ENCODE measurements at places on chromosomes 2 and 18.

DNA sequence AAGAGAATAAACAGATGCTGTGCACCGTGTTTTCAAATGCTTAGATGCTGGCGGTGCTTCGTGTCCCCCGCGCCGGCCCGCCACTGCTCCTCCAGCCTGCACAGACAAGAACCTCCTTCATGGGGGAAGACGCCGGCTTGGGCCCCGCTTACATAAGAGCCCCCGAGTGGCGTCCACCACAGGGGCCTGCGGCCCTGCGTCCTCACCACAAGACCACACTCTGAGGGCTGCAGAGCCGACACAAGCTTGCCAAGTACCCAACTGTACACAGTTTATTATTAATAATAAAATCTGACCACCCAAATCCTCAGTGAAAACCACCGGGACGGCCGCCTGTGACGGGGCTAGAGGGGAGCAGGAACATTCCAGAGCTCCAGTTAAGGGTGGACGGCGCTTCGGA lies 232.2 kb downstream of the HDAC4 start:
- DNase-seq = no peak

DNA sequence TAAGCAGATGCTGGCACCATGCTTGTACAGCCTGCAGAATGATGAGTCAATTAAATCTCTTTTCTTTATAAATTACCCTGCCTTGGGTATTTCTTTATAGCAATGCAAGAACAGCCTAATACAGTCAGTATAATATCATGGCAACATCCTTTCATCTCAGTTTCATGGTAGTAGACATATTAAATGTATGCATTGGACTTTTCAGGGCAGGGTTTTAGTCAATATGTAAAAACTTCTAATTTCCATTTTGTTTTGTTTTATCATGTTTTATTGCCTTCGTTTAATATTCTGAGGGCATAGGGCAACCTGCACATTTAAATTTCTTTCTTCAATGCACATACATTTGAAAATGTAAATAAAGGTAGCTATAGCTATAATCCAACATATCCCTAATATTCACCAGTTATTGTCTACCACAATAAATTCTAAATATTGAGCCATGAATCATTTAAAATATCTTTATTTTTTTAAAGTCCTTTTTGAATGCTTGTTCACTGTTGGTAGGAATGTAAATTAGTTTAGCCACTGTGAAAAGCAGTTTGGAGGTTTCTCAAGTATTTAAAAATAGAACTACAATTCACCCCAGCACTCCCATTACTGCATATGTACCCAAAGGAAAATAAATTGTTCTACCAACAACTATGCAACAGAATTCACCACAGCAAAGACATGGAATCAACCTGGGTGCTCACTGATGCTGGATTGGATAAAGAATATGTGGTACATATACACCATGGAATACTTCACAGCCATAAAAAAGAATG lies 41.8 kb upstream of the GRB14 start:
- no peak for DNase-seq

GRCh38 chr2:181106789-181107627 lies 126.6 kb downstream of the UBE2E3 start:
- DNase-seq = peak; percentile 67

GRCh38 chr18:37460604-37461003 lies 105.0 kb downstream of the CELF4 start:
- no peak for DNase-seq

GRCh38 chr2:176169181-176169580 lies 12.1 kb downstream of the HOXD3 start:
- no peak for DNase-seq

- DNase-seq = no peak
Observed at GRCh38 chr2:77962943-77963342, 440.8 kb upstream of the LRRTM4 start.

DNA sequence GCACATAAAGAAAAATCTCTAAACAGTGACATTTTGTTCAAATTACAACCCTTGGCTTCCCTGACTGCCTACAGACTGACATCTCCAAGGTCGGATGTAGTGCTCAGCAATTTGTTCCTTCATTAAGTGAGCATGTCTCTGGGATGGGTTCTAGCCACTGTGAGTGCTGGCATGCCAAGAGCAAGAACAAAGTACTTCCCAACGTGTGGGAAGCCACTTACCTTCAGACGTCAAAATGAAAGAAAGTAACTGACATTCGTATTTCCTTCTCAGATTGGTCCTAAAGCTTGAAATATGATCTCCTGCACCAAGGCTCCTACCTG lies 193.8 kb downstream of the SLC8A1 start:
- DNase-seq = no peak

DNA sequence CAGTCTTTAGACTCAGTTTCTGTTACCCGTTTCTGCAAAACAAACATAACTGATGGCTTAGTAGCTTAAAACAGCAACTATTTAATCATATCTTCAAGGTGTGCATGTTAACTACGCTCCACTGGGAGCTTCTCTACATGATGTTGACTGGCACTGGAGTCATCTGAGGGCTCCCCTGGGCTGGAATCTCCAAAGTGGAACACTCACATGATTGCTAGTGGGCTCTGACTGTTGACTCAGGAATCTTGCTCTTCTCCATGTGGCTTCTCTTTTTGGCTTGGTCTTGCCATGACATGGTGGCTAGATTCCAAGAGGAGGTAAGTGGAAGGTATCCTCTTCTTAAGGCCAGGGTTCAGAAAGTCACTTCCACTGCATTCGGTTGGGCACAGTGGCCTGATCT lies 160.8 kb downstream of the PMAIP1 start:
- no peak for DNase-seq

GRCh38 chr2:85754313-85755095 lies 713 bp downstream of the ATOH8 start:
- no peak for DNase-seq

DNA sequence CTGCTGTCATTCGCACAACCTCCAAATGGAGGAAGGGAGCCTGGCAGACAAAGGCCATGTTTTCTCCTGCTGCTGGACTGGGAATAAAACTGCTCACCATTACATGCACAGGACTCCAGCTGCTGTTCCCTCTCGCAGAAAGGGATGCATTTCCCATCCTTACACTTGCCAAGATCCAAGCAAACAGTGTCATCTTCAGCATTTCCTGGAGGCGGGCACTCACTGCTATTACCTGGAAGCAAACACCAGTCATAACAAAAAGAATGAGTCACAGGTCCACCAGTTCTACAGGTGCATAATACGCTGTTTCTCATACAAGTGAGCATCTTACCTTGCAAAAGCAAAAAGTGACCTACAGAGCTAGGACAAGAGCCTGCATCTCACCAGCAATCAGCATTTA lies 22.7 kb downstream of the IAH1 start:
- no peak for DNase-seq

DNA sequence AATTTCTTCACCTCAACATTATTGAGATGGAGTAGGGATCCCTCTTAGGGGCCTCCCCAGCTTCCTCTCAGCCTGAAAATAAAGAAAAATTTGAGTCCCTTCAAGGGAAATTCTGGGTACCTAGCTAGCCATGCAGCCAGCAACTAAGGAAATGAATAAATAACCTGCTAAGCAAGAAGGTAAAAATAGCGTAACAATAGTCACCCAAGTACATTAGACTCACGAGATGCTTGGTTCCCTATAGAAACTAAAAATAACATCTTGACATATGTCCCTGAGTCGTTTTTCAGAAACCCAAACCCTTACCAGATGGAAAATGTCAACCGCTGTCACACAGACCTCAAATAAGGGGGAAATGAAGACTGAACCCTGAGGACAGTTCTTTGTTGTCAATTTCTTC lies 51.9 kb downstream of the CACNB4 start:
- no peak for DNase-seq

DNA sequence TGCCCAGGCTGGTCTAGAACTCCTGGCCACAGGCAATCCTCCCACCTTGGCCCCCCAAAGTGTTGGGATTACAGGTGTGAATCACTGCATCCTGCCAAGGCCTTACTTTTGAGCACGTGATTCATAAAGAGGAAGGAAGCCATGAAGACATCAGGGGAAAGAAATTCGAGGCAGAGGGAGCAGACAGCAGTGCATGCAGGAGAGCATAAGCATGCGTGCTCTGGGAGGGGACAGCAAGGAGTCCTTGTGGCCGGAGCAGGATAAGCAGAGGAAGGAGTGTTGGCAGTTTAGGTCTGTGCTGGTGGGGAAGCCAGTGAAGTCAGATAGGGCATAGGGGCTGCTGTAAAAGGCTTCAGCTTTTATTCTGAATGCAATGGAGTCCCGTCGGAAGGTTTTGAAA lies 400.5 kb upstream of the RAB12 start:
- no peak for DNase-seq

DNA sequence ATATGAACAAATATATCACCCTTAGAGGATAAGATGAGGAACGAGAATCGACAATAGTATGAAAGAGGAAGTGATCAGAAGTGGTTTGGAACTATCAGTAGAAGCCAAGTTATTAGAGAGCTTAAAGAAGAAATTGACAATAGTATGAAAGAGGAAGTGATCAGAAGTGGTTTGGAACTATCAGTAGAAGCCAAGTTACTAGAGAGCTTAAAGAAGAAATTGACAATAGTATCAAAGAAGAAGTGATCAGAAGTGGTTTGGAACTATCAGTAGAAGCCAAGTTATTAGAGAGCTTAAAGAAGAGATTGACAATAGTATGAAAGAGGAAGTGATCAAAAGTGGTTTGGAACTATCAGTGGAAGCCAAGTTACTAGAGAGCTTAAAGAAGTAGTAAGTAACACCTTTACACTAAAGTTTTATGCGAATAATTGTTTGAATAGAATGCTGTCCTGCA lies 175.5 kb downstream of the ZNF407 start:
- no peak for DNase-seq

- peak; percentile 47 for DNase-seq
Observed at GRCh38 chr18:11688972-11689668, at the start of gene GNAL. TSS of gene GNAL (plus strand) at chr18:11689264. CDS start at chr18:11689564, 300 bp downstream.

DNA sequence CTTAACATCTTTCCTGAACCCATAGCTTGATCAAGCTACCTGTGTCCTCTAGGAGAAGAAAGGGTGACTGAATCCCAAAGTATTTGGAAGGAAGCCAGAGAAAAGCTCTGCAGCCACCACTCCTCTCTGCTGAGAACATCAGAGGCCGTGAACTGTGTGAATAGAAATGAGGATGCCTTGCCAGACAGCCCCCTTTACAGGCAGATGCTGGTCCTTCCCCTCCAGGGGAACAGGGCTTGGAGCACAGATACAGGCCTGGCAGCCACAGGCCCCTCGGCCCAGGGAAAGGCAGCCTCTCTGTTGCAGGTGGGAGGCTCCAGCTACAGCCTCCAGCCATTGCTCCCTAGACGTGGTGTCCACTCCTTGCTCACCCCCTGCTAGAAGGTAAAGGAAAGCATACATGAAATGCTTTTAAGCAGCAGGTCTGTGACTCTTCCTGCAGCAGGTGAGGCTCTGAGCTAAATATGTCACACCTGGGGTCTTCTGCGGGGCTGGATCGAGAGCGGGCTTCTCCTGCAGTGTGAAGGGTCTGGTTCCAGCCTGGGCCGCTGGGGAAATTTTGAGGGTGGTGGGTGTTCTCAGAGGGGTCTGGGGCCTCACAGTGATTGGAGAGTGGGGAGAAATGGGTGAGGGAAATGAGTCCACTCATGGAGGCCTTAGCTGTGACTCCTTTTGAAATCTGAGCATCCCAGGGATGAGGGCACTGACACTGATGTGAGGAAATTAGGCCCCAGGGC lies 234.0 kb downstream of the KLHL29 start:
- no peak for DNase-seq

GRCh38 chr2:167398873-167399272 lies 510.6 kb downstream of the XIRP2 start:
- no peak for DNase-seq

GRCh38 chr2:48397846-48398245 lies 132.1 kb upstream of the STON1 start:
- no peak for DNase-seq

- DNase-seq = no peak
Observed at GRCh38 chr18:79581406-79581805, 98.2 kb upstream of the CTDP1 start.

GRCh38 chr2:119276864-119277263 lies 53.2 kb downstream of the STEAP3 start:
- no peak for DNase-seq

GRCh38 chr2:66050392-66050791 lies 384.5 kb upstream of the MEIS1 start:
- DNase-seq = no peak

GRCh38 chr18:79445696-79446561 lies 50.2 kb downstream of the NFATC1 start:
- no peak for DNase-seq

DNA sequence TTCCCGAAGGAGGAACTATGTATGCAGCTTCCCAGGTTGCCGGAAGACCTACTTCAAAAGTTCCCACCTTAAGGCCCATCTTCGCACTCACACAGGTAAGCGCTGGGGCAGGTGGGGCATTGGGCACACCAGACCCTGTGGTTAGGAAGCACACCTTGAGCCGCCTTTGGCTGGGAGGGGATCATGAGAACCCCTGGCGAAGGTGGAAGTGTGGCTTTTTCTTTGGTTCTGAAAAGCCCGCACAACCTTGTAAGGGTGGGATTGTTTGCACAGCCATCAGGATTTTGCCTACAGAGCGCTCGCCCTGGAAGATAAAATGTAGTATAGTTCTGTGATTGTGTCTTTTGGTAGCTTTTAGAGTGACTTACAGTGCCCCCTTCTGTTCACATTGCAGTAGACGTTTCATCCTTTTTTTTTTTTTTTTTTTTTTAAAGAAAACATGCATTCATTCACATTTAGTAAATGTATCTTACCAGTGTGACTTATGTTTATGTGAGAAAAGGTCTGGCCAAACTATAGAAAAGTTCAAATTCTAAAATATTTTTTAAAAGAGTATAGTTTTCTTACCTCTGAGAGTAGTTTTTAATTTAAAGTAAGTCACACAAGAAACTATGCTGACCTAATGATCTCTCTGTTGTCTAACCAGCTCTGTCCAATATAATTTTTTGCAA lies 5.3 kb downstream of the KLF11 start:
- peak; percentile 27 for DNase-seq

DNA sequence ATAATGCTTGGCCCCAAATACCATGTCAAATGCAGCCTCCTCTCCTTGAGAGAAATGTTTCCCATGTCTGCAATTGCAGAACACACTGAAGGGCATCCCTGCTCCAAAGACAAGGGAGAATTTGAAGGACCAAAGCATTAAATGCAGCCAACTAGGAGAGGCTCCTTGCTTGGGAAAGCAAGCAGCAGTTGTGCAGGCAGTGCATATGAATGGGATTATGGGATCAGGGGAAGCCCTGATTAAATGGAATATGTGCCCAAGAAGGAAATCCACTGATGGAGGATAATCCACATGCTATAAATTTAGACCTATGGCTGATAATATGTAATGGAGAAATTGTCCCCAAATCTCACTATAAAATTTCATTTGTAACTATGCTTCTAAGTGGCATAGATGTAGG lies 116.1 kb downstream of the NCKAP5 start:
- no peak for DNase-seq
